ENCODE measurements at places on chromosomes 12 and 14.

DNA sequence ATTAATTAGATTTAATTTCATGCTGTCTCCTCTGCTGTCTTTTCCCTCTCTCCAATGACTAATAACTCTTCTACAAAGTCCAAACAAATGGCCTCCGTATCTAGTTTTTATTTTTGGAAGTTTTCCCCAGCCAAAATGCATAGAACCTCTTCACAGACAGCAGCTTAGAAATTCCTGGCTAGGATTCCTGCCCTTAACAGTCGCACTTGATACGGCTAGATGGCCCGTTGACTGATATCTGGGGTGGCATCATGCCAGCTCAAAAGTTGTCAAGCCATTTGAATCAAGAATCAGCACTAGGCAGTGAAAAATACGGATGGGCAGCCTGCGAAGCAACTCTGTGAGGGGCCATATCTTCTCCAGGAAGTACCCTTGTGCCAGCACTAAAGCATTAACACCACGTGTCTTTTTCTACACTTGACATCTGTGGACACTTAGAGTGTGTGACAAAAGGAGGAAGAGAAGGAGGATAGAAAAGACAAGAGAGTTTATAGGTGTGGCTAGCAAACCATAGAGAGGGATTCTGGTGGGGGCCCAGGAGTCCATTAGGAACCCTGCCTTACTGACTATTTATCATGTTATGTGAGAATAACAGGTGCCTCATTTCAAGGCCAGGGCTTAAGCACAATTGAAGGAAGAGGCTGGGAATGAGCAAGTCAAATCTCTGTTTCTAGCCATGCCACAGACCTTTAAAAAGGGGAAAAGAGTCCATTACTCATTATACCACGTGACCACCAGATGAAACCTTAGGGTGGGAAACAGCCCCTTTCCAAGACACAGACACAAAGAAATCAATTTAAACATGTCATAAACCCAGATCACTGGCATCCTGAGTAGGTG is 39.2 kb upstream of the KRR1 start:
- no peak for DNase-seq

DNA sequence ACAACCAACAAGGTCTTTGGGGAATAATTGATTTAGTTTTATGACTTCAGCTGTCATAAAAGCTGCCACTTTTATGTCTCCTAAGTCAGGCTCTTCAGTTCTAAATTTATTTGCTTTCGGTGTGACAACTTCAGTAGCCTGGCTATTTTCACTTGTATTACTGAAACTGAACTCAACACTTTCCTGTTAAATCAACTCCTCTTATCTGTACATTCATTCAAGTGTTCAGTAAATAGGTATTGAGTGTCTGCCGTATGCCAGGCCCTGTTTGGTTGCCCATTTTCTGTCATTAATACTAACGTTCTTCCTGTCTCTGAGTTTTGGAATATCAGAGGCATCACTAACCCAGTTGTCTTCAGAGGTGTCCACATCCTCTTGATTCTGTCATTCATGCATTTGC is 7.5 kb downstream of the UTP20 start:
- no peak for DNase-seq

- DNase-seq: peak; percentile 76
These were observed at the start of gene SAMD4A for GRCh38 chr14:54566410-54567223. TSS of gene SAMD4A (plus strand) at chr14:54567128. CDS start at chr14:54567917, 789 bp downstream.

DNA sequence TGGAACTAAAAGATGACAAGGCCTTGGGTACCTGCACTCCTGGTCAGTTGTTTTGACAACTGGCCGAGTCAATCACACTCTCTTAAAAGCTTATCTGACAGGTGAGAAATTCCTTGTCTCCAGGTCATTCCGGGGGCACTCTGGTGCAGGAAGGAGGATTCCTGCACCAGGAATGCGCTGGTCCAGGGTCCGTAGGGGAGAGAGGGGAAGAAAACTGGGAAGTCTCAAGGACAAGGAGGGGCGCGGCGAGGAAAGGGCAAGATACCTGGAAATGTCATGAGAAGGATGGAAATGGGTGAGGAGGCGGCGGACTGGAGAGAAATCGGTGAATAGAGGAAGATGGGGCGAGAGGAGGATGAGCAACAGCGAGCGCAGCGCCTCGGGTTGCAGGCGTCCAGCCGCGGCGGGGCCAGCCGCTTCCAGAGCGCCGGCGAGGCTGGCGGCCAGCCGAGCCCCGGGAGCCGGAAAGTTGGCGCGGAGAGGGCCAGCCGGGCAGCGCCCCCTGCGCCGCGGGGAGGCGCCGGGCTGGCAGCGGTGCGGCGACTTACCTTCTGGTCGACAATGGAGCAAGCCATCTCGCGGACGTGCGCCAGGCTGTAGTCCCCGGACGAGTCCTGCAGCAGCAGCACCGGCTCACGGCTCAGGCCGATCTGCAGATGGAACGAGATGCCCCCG is 809 bp downstream of the PRKD1 start:
- peak; percentile 69 for DNase-seq

DNA sequence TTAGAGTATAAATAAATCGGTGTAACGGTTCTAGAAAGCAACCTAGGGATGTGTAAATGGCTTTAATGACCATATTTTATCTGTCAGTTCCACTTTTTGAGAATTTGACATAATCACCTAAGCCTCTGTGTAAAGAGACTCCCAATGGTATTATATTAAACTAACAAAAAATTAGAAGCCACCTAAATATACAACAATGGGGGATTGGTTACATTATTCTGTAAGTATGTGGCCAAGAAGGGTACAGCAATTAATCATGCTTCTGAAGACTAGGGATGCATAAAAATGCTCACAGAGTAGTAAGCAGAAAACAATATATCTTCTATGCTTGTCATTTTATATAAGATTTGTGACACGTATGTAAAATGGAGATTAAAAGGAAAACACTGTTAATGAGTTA is 10.5 kb downstream of the RNF10 start:
- no peak for DNase-seq

DNA sequence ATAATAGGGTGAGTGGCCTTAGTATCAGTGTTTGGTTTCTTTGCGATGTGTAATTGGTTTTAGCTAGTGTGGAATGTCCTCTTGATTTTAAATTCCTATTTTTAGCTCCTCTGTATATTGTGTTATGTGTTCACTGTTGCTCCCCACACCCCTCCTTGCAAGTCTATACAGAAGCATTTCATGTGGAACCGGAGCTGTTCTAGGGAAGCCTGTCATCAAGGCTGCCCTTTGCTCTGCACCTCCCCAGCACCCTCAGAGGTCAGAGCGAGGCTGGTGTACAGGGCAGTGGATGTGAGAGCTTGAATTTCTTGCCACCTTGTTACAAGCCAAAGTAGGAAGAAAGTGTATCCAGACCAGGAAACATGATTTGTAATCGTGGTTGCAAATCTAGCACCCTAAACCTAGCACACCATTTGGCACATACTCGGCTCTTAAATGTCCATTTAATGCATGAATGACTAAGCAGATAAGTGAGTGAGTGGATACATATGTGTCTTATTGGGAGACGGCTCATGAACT is 376.8 kb downstream of the RGS6 start:
- DNase-seq: no peak

DNA sequence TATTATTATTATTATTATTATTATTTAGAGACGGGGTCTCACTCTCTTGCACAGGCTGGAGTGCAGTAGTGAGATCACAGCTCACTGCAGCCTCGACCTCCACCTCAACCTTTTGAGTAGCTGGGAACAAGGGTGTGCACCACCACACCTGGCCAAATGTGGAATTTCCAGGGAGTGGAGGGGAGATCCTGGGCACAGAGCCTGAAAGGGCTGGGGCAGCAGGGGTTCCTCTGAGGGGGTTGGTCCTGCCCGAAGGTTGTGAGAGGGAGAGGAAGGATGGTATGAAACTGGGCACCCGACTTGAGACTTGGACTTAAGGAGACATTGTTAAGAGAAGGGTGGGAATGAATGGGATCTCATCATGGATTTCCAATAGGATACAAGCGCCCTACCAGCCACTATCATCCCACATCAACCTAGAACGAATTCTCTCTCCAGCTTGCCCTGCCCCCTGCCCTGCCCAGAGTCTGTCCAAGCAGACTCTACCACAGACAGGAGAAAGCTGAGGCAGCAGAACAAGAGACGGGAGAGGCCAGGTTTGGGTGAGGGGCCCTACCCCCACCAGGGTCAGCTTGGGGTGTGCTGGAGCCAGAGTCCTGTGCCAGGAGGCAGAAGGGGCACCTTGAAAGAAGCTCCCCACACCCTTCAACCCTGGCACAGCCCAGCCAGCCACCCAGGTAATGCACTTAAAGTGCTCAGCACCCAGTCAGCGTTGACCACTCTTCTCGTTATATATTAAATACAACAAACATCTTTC is 2.4 kb upstream of the DYNC1H1 start:
- DNase-seq: no peak

DNA sequence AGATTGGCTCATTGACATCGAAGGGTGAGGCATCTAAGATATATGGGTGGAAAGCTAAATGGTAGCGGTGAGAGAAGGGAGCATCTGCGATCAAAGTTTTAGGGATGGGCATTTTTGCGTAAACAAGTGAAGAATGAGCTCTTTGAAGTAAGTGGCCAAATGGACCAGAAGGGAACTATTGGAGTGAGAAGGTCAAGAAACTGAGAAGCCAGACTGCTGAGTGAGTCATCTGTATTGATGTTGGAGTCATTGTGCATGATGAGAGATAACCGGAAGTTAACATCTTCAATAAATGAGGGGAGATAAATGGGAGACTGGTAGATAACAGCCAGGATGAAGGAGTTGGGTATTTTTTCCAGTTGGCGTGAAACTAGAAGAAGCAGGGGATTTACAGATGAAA is 271.9 kb upstream of the PDE3A start:
- DNase-seq: no peak

- no peak for DNase-seq
These were observed 195.7 kb downstream of the RBM19 start for GRCh38 chr12:113770389-113770865.

DNA sequence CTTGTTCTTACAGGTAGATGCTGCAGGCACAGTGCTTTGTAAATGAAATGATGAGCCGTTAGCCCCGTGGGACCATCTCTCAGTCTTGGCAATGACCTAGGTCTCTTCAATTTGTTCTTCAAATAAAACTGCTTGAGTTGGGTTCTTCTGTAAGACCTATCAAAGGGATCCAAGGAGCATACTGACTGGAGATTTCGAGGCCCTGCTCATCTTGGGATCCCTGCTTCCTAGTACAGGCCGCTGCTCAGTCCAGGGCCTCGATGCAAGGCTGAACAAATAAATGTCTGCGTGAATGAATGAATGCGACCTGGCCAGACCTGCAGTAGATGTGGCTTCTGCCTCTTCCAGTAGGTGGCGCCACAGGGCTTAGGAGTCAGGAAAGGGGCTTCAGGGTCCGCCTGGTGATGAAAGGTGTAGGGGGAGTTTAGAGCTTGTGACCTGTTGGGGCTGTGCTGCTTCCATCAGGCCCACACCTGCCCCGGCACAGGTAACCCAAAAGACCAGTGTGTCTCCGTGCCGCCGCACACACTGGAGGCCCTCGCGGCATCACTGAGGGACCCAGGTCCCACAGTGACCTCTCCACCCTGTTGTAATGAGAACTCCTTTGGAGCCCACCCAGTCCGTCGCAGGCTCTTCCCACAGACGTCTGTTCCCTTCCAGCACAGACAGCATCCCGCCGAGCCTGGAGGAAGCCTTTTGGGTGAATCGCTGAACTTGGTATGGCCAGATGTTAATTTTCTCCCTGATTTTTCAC is 4.4 kb downstream of the CACNA1C start:
- peak; percentile 27 for DNase-seq

GRCh38 chr14:70814466-70814865 is 5.2 kb upstream of the MAP3K9 start:
- DNase-seq: no peak

GRCh38 chr14:53444677-53445312 is 291.7 kb upstream of the DDHD1 start:
- no peak for DNase-seq

Measured in anterior cingulate cortex (tissue), 58 donors.